ENCODE measurements at places on chromosomes 16 and 17.

- peak; percentile 59 for DNase-seq
These were observed 76.2 kb upstream of the KSR1 start for GRCh38 chr17:27379888-27380533.

GRCh38 chr16:8943001-8943763, 20.5 kb downstream of the USP7 start:
- DNase-seq: no peak

DNA sequence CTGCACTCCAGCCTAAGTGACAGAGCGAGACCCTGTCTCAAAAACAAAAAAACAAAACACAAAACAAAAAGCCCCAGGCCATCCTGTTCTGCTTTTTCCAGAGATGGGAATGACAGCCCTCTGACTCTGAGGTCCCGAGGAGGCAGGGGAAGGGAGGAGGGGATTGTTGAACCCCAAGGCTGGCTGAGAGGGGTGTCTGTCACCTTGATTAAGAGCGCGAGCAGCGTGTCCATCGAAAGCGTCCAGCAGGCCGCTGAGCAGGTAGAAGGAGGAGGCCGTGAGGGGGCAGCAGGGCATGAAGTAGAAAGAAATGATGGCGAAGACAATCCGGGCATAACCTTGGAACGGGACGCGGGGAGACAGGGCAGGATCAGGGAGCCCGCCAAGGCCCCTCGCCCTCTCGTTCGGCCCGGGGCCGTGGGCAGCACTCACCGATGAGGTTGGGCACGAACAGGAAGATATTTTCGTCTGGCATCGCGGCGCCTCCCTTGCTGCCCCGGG, 593 bp downstream of the CDIPT start:
- peak; percentile 7 for DNase-seq

GRCh38 chr16:29767062-29767461, 11.0 kb upstream of the ZG16 start:
- DNase-seq: no peak

DNA sequence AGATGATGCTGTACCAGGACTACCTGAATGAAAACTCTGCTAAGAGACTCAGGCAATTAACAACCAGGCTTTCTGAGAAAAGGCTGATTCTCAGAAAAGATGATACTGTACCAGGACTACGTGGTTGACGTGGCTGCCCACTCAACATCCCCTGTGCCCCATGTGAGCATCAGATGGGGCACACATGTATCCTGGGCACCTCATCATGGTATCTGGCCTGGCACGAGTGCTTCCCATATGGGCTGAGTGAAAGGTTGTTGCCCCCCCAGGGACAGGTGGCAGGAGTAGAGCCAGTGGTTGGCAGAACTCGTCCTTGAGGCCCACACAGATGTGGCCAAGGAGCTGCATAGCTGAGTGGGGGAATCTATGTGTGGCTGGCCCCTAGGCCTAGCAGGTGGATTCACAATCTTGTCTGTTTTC, 3.5 kb upstream of the CES4A start:
- DNase-seq: no peak

DNA sequence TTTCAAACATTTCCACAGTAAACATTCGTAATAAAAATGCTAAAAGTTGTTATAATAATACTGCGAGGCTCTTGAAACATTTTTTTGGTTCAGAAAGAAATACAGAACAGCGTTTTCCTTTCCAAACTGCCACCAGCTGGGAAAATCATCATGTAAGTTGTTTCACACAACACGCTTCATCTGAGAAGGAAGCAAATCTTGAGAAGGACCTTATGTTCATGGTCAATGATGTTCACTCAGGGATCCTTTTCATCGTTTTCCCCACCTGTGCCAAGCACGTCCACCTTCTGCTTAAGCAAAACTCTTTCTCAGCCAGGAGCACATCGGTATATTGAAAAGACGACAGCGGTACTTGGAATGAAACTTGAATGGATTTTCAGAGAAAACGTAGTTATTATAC, 274.5 kb upstream of the ELAC2 start:
- DNase-seq: no peak

DNA sequence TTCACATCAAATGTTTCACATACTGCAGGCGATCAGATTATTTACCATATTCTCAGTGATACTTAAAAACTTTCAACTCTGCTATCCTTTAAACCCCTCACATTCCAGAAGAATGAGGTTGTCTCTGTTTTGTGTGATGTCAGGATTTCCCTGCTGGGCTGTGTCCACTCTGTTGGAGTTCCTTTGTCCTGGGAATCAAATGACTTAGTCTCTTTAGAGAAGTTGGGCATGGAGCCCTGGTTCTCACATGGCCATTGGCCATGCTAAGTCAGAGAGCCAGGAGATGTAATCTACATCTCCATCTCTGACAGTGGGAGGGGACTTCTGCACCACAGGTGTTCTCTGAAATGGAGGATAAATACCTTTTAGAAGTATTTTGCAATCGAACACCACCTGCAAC, 205.1 kb upstream of the MAF start:
- no peak for DNase-seq

GRCh38 chr16:49283376-49284049, 1.9 kb upstream of the CBLN1 start:
- DNase-seq: no peak

DNA sequence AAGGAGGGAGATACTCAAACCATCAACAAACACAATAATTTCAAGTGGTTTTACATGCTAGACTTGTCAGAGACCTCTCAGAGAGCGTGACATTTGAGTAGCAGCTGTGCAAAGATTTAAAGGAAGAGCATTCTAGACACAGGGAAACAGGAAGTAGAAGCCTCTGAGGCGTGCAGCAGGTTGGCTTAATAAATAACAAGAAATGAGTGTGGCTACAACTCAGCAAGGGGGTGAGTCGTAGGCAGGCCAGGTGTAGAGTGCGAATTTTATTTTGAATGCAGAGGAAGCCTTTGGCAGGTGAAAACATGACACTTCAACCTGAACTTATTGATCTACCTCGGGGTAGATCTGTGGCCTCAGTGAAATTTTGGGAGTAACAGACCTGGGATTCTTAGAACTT, 73.2 kb upstream of the MRTFB start:
- no peak for DNase-seq

GRCh38 chr16:48539485-48540221, 70.3 kb downstream of the N4BP1 start:
- DNase-seq: no peak

GRCh38 chr16:49003022-49003421, 278.6 kb downstream of the CBLN1 start:
- DNase-seq: no peak

GRCh38 chr16:35431829-35432663, 1972.6 kb downstream of the TP53TG3F start:
- no peak for DNase-seq

DNA sequence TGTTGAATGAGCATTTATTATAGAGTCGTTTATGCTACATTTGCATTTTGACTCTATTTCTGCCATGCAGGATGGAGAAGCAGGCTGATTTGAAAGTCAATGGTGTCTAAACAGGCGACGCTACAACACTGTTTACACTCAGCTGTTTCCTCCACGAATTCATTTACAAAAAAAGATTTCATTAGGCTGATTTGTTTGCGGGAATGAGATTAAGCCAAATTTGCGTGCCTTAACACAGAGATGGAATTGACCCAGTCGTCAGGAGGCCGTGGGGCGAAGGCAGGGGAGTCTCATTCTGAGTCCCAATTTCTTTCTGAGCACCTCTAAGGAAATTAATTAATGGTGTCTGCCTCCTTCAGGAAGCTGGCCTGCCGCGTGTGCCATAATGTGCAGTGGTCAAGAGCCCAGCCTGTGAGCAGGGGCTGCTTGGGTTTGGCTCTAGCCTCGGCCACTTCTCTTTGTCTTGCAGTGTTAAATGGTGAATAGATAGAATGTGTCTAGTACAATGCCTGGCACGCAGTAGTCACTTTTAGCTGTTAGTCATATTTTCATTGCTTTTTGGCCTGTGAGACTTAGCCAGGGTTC, 88.6 kb upstream of the NKD1 start:
- DNase-seq: no peak

GRCh38 chr16:49489686-49490320, 116.2 kb downstream of the C16orf78 start:
- no peak for DNase-seq

GRCh38 chr17:16997514-16998429, 25.9 kb upstream of the TNFRSF13B start:
- no peak for DNase-seq

DNA sequence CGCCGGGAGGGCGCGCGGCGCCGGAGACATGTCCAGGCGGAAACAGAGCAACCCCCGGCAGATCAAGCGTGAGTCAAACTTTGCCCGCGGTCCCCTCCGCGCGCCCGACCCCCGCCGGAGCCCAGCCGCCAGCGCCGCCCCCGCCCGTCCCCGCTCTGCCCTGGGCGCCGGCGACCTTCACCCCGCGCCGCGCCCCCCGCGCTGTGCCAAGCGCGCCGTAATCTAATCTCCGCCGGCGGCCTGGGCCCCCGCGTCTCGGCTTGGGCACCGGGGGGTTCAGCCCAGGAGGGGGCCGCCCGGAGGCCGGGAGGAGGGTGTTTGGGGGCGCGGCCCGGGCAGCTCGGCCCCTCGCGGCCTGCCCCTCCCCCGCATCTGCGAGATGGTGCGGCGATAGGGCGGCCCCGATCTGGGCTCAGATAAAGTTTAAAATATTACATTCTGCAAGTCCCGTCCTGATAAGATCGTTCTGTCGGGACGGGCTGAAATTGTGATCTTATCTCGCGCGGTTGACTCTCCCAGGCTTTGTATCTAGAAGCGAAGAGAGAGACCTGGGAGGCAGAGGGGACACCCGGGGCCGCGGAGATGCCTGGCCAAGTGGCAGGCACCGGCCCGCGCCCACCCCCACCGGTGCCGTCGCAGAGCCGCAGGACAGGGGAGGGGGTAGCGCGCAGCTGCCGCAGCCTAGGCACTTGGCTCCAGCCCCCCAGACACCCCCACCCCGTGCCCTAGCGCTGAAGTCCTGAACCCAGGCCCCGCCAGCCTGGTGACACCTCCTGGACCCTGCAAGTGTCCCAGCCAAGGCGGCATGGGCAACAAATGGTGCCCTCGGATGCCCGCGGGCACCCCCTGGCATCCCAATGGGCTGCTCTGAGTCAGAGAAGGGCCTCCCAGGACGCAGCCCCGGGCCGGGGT, 787 bp downstream of the ZFPM1 start:
- DNase-seq: no peak

- no peak for DNase-seq
These were observed 401.4 kb downstream of the GRIN2A start for GRCh38 chr16:9780831-9781230.

- no peak for DNase-seq
These were observed 35.4 kb upstream of the ABCC11 start for GRCh38 chr16:48282636-48283263.

DNA sequence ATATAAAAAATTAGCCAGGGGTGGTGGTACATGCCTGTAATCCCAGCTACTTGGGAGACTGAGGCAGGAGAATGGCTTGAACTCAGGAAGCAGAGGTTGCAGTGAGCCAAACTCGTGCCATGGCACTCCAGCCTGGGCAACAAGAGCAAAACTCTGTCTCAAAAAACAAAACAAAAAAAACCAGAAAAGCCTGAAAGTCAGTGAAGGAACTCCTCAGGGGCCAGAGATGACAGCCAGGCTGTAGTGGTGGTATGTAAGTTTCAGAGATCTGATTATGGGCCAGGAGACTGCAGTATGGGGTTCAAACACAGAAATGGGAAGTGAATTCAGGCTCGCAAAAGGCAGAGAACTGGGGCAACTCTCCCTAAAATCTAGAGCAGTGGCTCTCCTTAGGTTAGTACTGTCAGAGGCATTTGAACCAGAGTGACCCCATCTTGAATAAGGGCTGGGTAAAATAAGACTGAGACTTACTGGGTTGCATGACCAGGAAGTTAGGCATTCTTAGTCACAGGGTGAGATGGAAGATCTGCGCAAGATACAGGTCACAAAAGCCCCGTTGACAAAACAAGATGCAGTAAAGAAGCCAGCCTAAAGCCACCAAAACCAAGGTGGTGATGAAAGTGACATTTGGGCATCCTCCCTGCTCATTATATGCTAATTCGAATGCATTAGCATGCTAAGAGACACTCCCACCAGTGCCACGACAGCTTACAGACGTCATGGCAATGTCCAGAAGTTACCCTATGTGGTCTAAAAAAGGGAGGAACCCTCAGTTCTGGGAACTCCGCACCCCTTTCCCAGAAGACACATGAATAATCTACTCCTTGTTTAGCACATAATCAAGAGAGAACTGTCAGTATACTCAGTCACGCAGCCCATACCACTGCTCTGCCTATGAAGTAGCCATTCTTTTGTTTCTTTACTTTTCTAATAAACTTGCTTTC, 120.2 kb upstream of the XYLT1 start:
- DNase-seq: peak; percentile 7

GRCh38 chr17:68646626-68647526, 45.7 kb upstream of the FAM20A start:
- peak; percentile 15 for DNase-seq

GRCh38 chr16:84766978-84767773, 52.6 kb upstream of the CRISPLD2 start:
- no peak for DNase-seq

GRCh38 chr16:85445064-85445778, 167.9 kb upstream of the GSE1 start:
- no peak for DNase-seq

GRCh38 chr16:86667035-86667434, 88.7 kb downstream of the FOXL1 start:
- DNase-seq: no peak

- DNase-seq: no peak
These were observed 7.3 kb downstream of the CSF3 start for GRCh38 chr17:40022497-40022896.

DNA sequence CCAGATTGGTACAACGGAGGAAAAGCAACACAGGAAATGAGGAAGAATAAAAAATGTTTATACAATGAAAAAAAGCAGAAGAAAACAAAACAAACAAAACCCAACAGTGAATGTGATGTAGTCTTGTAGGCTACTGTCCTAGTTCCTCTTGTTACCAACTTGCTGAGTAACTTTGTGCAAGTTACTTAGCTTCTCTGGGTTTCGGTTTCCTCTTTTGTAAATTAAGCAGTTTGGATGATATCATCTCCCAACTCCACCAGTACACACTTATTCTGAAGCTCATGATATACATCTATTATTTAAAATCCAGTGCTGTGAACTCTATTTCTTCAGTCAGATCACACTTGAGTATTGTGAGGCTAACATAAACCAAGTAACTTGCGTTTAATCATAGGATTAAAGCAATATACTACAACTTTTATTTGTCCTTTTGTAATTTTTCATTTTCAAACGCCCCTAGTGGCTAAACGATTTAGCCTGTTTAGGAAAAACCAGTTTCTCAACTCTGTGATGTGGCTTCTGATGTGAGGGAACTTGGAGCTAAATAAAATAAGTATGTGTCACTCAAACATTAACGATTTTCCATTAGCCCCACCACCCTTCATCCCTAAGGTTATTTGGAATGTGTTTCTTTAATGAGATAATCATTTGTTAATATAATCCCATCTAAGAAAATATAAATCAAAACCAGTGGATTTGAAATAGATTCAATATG, 1.4 kb upstream of the UNK start:
- DNase-seq: peak; percentile 58

GRCh38 chr16:84369938-84370627, 1.7 kb downstream of the ATP2C2 start:
- no peak for DNase-seq

- no peak for DNase-seq
These were observed 687 bp upstream of the NARF start for GRCh38 chr17:82457929-82458178.

GRCh38 chr17:81033535-81034167, 1.3 kb upstream of the BAIAP2 start:
- DNase-seq: no peak
